ENCODE measurements at places on chromosomes 3 and 15.

GRCh38 chr15:63221346-63221745 lies 31.9 kb downstream of the RAB8B start:
- no peak for DNase-seq

GRCh38 chr3:32437896-32438295 lies 46.2 kb downstream of the CMTM7 start:
- no peak for DNase-seq

DNA sequence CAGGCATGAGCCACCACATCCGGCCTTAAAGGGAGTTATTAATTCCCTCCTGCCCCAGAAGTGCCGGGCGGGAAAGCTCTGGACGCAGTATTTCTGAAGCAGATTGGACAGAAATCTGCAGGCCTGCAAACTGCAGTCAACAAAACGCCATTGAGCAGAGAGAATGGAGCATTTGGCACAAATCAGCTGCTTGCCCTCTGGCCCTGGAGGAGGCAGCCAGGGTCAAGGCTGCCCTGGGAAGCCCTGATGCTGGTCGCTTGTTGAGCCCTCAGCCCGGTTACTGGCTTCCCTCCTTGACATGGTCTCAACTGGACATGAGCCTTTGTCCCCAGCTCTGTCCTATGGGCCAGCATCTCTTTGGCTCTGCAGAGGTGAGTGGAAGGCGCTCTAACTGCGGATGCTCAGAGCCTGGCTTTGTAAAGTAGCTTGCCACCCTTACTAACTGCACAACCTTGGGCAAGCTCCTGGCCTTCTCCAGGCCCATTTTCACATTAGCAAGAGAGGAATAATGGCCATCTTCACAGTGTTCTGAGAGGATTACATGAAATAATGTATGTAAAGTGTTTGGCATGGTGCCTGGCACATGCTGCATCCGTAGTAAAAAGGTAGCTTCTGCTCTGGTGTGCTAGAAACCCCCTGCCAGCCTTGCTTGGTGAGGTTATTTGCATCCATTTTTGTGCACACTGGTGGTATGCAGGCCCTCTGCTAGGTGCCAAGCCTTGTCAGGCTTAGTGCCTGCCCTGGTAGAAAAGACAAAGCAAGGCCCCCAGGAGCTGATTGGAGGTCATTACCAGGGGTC lies 4.1 kb downstream of the SEMA4B start:
- DNase-seq = no peak

DNA sequence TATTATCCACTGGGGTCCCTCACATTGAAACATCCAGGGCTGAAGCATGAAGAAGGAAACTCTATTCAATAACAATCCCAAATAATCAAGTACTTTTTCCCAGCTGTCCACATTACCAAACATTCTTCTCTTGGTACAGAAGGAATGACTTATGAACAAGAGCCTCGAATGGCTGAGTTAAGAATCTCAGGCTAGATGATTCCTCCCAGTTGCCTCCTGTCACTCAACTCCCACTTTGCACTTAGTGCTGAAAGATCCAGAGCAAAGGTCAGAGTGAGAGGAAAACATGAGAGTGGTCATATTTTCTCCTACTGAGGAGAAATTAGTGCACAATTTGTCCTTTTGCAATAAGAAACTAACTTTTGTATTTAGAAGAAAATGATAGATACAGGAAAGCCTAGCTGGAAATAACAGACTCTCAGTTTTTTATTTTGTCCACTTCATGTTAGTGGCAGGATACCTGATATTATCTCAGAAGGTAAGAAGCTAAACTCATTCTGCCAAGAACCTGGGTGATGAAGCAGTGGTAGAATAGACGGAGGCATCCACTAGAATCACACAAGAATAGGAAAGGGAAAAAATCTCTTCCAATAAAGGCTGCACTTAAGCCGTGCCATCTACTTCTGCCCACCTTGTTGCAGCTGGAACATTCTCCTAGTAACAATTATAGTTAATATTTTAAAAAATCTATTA lies 46.2 kb downstream of the GADL1 start:
- no peak for DNase-seq

- no peak for DNase-seq
These were observed 327.6 kb downstream of the GRM7 start for GRCh38 chr3:7188551-7188950.

GRCh38 chr3:38738630-38739395 lies 77.2 kb downstream of the SCN10A start:
- no peak for DNase-seq

GRCh38 chr3:195227871-195228270 lies 43.1 kb downstream of the XXYLT1 start:
- no peak for DNase-seq

GRCh38 chr3:48186631-48187300 lies 1.5 kb downstream of the CDC25A start:
- no peak for DNase-seq

DNA sequence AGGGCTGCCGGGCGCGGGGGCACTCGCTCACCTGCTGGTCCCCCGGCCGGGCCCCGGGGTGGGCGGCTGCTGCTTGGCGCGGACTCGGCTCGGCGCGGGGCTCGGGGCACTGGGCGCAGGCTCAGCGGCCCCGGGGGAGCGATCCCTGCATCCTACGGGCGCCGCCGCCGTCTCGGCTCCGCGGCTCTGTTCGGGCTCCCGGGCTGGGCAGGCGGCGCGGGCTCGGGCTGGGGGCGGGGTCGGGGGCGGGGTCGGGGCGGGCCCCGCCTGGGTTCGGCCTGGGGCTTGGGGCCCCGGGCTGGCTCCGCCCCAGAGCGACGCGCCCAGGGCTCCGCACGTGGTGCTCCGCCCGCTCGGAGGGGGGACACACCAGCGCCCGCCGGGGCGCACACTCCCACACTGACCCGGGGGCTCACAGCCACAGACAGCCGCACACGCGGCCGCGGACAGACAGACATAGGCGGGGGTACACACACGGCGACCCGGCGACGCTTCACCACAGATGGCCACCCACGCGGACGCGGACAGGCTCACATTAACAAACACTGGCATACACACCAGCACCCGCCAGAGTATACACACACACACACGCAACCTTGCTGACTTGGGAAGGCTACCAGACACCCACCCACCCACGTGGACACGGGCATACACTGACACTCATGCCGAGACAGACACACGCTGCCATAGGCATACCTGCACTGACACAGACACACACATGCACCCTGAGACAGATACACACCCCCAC lies at the start of gene SCN5A:
Gene SCN5A, minus strand, starts transcription at position 188 of the 748 bp plus-strand sequence. CDS start 16,380 bp downstream, outside the sequence.
- peak; percentile 29 for DNase-seq

- DNase-seq = no peak
These were observed 151.3 kb downstream of the GHSR start for GRCh38 chr3:172296975-172297332.

GRCh38 chr3:159854500-159855124 lies 134.0 kb upstream of the IL12A start:
- no peak for DNase-seq

DNA sequence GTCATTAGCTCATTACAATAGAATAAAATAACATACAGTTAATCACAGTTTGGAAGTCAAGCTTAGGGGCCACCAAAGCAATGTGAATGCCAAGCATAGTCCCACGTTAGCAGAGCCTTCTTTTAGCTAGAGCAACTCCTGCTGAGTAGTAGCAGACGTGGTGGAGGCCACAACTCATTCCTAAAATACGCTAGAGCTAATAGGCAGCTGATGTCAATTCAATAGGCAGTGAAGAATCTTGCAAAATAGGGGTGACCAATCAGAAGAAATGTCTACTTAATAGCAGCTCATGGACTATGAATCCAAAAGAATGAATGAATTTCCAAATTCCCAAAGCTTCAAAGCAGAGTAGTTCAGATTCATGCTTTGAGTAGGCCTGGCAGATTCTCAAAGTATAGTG lies 292.9 kb upstream of the RORA start:
- DNase-seq = no peak

GRCh38 chr15:90362936-90363212 lies 10.8 kb downstream of the ZNF774 start:
- no peak for DNase-seq

- DNase-seq = no peak
These were observed 83.6 kb upstream of the SMAD3 start for GRCh38 chr15:66981771-66982170.

- no peak for DNase-seq
These were observed 105.8 kb upstream of the UNC13C start for GRCh38 chr15:53872410-53872809.

- no peak for DNase-seq
These were observed 499.0 kb downstream of the PYDC2 start for GRCh38 chr3:191959876-191960413.

DNA sequence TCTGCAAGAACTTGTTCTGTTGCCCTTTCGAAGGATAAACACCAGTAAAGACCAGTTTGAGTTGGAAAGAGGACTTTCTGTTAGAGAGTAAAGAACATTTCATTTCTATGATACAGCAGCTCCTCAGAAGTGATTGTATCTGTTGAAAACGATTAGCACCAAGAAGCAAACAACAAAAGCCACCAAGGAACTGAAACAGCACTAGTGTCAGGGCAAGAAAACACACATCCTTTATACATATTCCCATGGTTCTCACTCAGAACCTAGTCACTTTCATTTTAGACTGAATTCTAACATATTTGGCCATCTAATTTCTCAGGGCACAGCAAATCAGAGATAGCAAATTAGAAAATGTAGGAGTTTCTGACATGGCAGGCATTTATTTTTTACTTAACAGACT lies 116.1 kb downstream of the ATP1B3 start:
- no peak for DNase-seq

DNA sequence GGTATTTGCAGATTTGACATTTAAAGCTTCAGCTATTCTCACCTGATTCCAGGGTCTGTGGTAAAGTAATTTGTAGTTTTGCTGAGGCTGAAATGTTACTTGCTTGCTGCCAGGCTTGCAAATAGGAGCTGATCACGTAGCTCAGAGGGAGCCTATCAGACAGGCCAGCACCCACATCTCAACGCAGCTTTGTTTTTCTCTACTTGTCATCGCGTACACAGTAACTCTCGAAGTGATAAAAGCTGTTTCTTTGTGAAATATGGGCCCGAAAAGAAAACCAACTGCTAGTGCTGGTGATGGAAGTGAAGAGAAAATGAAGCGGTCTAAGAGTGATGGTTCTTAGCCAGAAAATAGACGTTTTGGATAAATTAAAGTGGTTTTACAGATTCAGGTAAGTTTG lies 23.4 kb downstream of the RAB5A start:
- DNase-seq = no peak

DNA sequence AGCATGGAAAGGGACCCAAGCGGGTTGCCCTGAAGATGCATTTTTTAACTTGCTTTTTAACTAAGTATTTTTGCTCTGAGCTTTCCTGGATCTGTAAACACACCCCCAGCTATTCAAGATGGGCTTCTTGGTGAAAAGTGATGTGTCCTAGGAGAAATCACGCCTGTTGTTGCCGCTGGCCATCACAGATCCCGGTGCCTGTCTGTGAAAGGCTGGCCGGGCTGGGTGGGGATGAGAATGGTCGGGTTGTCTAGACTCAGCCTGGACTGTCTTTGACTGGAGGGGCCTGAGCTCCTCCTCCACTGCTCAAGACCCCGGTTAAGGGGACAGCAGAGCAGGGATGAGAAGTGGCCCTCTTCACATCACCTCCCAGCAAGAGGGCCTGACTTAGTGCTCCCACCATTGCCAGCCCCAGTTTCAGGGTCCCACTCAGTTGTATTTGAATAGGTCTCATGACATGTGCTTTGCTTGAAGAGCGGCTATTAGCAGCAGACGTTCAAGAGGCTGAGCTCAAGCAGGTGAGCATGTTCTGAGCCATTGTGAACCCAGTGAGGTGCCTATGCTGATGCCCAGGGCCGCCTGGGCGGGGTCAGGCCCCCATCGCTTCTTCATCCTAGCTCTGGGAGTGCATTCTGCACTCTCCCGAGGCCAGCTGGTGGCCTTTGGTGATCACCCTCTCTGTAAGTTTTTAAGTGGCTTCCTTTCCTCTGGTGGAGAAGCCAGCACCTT lies 79.9 kb downstream of the IGF1R start:
- no peak for DNase-seq

GRCh38 chr15:64185146-64185911 lies 22.5 kb upstream of the PPIB start:
- no peak for DNase-seq

- DNase-seq = no peak
These were observed 57.4 kb downstream of the CDCP1 start for GRCh38 chr3:45088543-45089358.

GRCh38 chr15:63044077-63044644 lies 1.6 kb downstream of the TPM1 start:
- DNase-seq = no peak

DNA sequence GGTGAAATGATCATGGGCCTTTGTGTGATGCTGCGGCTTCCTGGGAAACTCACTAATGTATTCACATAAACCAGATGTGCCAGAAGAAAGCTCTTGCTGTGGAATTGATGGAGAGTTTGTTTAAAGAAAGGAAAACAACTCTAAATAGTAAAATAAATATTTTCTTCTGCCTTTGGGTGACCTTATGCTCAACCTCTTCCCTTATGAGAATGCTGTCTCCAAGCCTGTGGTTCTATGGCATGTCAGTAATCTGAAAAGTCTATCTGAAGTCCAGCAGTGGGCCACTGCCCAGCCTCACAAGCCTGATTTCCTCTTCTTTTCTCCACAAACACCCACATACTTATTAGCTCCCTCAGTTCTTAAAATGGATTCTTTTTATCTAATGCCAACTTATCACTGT lies 49.9 kb upstream of the PHLDB2 start:
- no peak for DNase-seq

GRCh38 chr3:58742239-58742638 lies 75.7 kb upstream of the FAM3D start:
- no peak for DNase-seq

All from T-helper 1 cell (primary cell).